ENCODE measurements at places on chromosomes 4 and X.

GRCh38 chrX:84907324-84907968, 96.2 kb upstream of the APOOL start:
- DNase-seq, result no peak

- DNase-seq, result no peak
Observed at GRCh38 chr4:7979652-7979968, 39.9 kb upstream of the AFAP1 start.

DNA sequence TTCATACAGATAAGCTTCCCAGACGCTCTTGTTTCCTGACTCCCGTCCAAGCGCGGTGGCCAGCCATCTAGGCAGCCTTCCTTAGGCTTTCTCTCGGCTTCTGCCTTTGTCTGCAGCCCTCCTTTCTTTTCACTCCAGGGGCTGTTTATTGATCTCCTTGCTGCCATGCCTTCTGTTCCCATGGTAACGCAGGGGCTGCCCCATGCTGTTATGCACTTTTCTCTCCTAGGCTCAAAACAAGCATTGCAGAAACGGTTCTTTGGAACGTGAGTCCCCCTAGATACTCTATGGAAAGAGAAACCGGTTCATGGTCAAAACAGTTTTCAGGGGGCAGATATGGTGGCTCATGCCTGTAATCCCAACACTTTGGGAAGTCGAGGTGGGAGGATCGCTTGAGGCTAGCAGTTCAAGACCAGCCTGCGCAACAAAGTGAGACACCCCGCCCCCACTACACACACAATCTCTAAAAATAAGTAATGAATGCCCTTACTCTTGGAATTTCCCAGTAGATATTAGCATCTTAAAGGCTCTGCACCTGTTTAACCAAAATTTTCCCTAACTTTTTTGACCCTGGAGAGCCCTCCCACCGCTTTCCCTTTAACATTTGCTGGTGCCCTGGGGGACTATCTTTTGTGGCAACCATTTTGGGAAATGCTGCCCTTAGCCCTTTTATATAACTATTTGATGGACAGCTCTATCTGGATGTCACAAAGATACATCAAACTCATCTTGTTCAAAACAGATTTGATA, 53.9 kb upstream of the ZNF157 start:
- no peak for DNase-seq

GRCh38 chrX:110836982-110837381, 41.4 kb upstream of the CHRDL1 start:
- DNase-seq, result no peak

DNA sequence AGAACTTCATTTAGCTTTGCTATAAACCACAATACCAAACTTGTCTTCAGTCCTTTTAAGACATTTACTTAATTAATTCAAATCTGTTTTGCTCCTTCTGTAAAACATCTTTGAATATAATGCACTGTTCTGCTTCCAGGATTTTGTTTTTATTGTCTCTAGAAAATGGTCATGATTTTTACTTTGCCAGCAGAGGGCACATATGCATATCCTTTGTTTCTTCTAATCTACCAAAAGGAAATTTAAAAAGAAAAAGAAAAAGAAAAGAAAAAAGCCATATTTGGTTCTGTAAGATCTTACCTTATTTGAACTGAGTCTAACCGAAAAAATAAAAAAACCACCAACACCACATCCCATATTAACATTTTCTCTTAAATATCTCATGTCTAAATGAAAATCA, 101.9 kb upstream of the CCSER1 start:
- no peak for DNase-seq

DNA sequence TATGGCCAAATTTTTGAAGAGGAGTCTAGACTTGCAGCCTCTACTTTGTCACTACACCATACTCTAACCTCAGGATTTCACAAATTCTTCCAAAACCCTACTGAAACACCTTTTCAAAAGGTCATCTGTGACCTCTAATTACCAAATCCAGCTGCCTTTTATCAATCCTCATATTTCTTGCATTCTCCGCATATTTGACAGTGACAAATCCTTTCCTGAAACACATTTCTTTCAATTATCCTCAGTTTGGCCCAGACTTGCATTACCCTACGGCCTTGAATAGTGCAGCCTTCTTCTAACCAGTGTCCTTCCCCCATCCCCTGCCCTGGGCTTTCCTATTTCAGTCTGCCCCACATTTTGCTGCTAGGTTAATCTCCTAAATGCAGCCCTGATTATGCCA, 25.5 kb downstream of the MID2 start:
- no peak for DNase-seq

GRCh38 chr4:136650541-136651277, 881.6 kb downstream of the PCDH18 start:
- DNase-seq, result no peak

DNA sequence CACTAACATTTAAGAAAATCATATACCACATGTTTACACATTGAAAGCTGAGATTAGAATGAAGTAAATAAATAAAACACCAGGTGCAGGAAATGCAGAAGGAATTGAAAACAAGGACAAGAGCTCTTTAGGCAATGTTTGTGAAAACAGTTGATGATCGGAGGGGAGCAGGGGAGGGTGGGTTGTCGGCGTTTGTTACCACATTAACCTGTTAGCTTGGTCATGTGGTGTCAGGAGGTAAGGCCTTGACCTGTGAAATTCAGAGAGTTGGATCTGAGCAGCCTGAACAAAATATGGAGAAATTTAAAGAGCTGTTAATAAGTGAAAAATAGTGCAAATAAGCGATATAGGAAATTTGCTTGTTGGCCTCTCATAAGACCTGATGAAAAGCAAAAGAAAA, 759.9 kb downstream of the PDHA2 start:
- DNase-seq, result no peak

GRCh38 chr4:153528705-153529485, 62.7 kb downstream of the TMEM131L start:
- no peak for DNase-seq

DNA sequence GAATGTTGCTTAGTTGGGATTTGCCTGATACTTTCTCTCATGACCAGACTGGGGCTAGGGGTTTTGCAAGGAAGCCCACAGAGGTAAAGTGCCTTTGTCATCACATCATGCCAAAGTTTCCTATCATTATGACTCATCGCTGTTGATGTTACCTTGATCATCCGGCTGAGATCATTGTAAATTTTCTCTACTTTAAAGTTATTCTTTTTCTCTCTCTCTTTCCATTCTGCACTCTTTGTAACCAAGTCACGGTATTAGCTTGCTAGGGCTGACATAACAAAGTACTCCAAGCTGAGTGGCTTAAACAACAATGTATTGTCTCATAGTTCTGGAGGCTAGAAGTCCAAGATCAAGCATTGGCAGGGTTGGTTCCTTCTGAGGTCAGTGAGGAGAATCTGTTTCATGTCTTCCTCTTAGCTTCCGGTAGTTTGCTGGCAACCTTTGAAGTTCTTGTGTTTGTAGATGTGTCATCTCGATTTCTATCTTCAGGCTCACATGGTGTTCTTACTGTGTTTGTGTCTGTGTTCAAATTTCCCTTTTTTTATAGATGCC, 113.0 kb downstream of the DTHD1 start:
- no peak for DNase-seq

GRCh38 chrX:64894454-64895038, 81.7 kb downstream of the ZC4H2 start:
- peak; percentile 0 for DNase-seq

GRCh38 chr4:41873380-41874295, 61.6 kb upstream of the TMEM33 start:
- no peak for DNase-seq

DNA sequence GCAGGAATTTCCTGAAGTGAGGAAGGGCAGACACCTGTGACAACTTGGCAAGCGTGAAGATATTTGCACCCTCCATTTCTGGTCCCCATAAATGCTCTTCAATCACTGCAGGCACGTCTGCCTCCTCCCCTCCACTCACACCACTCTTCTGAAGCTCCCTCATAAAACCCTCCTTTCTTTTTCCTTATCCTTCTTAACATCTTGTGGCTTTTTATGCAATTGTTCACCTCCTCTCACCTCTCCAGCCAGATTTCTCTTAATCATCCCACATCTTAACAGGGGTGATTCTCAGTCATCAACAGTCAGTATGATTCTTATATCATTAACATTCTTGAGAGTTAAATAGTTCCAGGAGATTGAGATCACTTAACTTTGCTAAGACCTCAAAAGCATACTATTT, 277.4 kb downstream of the SPRY1 start:
- DNase-seq, result no peak

DNA sequence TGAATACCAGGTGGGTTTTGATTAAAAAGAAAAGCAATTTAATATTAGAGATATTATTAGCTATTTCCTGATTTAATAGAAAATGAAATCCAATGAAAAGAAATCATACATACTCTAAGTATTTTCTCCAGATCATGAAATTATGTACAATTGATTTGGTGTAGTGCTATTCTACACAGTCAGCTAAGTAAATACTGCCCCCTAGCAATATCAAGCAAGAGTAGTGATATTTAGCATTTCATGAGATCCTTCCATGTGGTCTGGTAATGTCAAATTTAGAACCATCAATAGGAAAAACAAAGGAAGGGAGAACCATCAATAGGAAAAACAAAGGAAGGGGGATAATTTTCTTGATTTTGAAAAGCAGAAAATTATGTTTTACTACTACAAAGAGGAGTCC, 114.6 kb downstream of the TBCK start:
- DNase-seq, result no peak

DNA sequence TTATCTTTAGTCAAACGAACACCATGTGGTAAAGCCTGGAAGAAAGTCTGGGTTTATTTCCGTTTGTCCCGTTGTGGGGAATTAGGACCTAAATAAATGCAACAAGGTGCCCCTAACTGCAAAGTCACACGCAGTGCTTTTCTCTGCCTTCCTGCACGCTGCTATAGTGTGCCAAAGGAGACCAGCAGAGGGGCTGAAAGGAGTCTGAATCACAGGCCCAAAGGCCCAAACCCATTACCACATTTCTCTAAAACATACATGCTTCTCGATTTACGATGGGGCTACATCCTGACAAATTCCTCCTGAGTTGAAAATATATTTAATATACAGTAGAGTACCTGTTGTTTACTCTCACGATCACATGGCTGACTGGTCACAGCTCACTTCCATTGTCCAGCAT, 4.5 kb downstream of the VEGFC start:
- no peak for DNase-seq

DNA sequence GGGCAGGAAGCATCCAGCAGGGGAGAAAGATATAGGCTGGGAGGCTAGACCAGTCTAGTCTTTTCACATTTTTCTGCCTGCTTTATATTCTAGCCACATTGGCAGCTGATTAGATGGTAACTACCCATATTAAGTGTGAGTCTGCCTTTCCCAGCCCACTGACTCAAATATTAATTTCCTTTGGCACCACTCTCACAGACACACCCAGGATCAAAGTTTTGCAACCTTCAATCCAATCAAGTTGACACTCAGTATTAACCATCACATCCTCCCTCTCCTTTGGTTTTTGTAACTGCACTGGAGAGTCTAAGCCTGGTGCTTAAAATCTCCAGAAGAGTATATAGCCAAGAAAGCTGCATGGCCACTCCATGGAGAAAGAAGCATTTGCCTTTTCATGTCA, 560.4 kb downstream of the GRXCR1 start:
- DNase-seq, result no peak

DNA sequence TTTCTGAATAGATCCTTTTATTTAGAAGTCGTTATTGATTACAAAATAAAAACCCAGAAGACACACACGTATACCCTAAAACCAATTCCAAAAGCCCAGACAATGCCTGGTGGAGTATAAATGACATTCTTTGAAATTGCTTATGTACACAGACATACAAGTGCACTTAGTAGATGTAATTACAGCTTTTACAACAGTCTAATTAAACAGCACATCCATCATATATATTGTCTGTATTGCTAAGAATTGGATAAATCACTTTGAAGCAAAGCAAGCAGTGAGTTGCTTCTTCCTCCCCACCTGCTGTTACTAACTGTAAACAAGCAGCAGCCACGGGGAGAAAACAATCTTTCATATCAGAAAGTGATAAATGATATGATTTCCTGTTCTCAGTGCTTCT, 645.7 kb downstream of the TLL1 start:
- DNase-seq, result no peak

GRCh38 chr4:89101256-89102161, 9.8 kb upstream of the TIGD2 start:
- DNase-seq, result no peak

DNA sequence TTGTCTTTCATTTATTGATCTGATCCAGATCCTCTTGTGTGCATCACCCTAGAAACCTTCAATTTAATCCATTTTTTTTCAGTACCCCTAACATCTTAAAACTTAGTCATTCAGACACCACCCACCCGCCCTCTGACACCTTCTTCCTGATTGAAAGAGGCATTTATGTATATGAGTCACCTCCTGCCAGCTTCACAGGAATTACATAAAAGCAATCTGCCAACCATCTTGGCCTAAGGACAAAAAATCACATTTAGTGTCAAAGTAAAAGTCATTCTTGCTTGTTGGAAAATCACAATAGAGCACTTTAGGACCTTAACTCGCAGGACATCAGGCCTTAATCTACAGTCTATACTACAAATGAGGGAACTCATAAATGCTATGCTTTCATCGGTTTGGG, 52.1 kb downstream of the NDST3 start:
- DNase-seq, result peak; percentile 0

DNA sequence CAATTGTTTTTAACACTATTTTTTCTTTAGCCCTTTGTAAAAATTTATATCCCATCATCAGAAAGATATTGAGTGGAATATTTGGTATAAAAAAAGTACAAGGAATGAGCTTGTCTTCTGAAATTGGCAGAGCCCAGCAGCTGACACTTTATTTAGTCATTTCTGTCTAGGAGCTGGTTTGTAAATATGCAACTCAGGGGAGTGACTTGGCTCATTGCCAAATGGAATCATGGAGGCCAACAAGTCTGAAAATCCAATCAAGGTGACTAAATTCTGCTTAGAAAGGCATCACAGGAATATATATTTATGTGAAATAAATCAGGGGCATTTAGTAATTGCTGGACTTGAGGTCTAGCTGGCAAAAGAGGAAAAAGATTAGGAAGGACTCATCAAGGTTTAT, 74.4 kb downstream of the OTC start:
- DNase-seq, result no peak

DNA sequence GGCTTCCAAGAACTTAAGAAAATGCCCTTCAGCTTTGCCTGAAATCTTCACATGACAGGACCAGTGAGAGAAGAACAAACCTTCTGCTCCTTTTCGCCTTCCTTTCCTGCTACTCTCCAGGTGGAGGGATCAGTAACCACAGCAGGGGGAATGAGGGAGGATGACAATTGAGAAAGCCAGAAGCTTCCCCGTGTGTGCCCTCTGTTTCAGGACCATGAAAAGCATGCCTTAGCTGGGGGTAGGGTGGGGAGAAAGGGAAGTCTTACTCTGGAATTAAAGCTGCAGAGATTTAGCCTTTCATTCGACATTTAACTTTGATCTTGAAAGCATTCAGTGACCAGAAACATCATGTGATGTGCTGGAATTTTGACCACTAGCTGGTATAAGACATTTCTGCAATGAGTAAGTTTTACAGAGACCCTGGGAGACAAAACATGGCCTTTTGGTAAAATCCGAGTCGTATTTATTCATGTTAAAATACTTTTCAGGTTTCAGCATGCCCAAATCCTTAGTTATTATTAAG, 10.6 kb upstream of the PUDP start:
- no peak for DNase-seq

DNA sequence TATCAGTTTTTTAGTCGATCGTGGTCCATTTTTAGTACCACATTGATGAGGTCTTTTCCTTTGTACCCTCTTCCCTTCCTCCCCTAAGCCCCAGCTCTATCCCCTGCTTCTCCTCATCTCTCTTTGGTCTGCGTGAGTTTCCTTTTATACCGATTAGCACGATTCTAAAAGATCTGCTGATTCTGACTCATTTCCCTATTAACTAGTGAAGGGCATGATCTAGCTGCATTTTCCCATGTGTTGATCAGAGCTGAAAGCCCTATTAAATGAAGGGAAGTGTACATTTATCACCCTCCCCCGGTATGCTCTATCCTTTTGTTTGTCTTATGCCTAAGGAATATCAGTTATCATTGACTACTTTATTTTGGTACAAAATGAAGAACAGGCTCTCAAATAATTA, 181.7 kb upstream of the NPY2R start:
- DNase-seq, result no peak

Data from stimulated activated CD4-positive, alpha-beta T cell treated with anti-CD3 and anti-CD28 coated beads, TNF-alpha, amount 100 ng/mL, for 1 hour (primary cell).